ENCODE measurements at places on chromosomes 16 and 17.

DNA sequence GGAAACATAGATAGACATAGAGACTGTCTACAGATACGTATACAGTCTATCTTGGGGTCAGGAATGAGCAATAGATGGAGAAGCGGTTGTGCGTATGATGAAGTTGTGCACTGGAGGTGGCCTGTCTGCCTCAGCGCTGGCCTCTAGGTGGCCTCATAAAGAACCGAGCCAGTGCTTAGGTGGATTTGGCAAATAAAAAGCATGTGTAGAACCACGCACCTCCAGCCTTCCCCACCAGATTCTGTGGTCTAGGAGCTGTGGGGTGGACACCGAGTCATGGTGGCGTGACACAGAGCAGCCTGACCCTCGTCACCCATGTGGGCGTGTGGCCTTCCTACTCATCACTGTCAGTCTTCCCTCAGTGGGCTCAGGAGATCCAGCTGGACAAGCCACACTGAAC is 34.0 kb downstream of the PGS1 start:
- DNase-seq: no peak

GRCh38 chr17:14641117-14641516 is 340.2 kb downstream of the HS3ST3B1 start:
- DNase-seq: no peak

- DNase-seq: no peak
Observed at GRCh38 chr16:85863384-85863774, 35.6 kb upstream of the IRF8 start.

GRCh38 chr17:39104657-39105056 is 46.8 kb downstream of the PLXDC1 start:
- no peak for DNase-seq

- DNase-seq: no peak
Observed at GRCh38 chr17:35080536-35080935, 17.0 kb upstream of the RFFL start.

DNA sequence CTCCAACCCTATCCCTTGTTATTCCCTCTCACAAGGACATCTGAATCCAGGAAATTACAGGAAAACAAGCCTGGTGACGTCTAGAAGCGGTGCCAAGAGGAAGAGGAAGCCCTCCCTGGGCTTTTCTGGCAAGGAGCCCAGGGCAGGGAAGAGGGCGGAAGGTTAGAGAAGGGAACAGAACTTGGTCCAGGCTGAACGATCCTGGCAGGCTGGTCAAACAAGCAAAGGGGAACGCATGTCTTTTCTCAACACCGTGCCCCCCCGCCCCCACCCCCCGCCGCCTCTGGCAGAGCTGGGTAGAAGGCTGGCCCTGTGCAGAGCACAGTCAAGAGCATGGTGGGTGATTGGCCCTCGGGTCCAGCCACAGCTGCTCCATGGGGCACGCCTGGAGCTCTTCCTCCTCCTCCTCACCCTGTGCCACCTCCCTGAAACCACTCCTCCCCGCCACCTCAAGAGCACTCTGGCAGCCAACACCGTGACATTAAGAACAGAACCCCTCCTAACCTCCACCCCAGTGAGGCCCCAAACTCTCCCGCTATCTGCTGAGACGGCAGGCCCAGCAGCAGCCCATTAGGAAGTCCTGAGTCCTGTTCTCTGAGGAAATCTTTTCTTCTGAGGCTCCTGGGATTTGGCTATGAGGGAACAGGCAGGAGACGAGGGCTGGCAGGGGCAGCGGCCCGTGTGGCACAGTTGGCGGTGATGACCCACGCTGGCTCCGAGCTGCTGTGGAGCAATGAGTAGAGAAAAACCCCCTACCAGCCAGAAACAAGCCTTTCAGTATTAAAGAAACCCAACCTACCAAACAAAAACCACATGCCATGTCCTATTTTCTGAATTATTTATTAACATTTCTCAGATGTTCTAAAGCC is 7.3 kb downstream of the C16orf86 start:
- no peak for DNase-seq

- no peak for DNase-seq
Observed at GRCh38 chr17:80328634-80329380, 68.2 kb downstream of the RNF213 start.

DNA sequence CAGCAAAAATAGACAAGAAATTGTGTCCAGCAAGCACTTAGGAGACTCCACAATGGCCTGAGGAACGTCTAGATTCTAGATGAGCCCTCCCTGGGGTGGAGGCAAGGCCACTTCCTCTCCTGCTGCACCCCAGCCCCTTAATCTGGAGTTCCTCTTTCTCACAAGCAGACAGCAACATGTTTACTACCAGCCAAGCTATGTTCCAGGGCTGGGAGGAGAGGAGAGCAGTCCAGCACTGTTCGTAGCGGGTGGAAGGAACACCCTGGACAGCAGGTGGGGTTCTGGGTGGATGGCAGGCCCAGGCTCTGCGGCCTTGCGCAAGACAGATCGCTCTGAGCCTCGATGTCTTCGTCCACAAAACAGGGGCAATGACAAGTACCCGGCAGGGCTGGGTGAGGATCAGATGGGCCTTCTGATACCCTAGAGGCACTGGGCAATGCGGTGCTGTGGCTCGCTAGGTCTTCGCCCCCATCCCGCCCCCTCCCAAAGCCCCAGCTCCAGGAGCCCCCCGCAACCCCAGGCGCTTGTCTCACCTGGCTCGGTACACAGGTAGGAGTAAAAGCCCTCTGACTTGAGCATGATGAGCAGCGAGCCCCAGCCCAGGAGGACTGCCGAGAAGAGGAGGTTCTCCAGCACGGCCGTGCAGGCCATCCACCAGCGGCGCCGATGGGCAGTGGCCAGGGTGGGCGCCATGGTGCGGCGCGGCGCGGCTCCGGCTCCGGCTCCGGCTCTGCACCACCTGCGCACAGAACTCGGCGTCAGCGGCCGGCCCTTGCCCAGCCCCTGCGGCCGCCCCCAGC is 1.3 kb downstream of the SLC43A2 start:
- DNase-seq: no peak

DNA sequence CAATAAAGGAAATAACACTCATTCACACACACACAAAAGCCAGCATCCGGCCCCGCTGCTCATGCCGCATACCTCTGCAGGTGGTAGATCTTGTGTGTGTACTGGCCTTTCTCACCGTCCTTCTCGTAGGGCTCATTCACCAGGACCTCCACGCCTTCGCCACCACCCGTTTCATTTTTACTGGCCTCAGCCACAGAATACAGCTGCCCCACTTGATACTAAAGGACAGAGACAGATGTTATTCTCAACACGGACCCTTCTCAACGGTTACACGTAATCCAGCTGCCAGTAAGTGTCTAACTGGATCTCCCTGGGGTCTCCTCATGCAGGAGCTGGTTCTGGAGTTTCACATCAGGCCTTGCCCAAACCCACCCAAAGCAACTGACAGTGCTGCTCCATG is 9.7 kb downstream of the PITPNA start:
- no peak for DNase-seq

- DNase-seq: peak; percentile 73
Observed at GRCh38 chr16:85612801-85613603, at the start of gene GSE1. GSE1 (plus strand) TSS chr16:85613322; CDS start chr16:85613392, 70 bp downstream.

DNA sequence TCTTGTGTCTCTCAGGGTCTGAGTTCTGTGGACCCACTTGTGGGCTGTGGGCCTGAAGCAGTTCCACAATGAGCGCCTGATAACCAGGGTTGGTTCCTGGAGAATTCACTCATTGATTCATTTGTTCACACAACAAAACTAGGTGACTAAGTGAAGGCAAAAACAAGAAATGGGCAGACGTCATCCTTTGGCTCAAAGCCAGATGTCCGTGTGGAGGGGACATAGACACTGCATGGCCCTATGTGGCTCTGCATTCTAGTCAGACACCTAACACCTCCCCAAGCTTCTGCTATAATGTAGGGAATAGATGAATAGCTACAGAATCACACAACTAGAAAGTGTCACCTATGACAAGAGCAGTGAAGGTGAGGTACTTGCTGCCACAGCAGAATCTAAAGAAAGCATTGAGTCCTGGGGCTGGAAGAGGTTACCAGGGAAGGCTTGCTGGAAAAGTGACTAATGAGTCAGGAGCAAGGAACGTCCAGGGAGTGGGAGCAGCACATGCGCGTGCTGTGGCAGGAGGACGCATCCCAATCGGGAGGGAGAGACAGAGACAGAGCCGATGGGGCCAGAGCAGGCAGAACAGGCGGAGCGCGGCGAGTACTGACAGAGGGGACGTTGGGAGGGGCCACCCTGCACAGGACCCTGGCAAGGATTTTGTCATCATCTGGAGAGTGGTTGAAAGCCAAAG is 58.9 kb downstream of the CES1 start:
- no peak for DNase-seq

DNA sequence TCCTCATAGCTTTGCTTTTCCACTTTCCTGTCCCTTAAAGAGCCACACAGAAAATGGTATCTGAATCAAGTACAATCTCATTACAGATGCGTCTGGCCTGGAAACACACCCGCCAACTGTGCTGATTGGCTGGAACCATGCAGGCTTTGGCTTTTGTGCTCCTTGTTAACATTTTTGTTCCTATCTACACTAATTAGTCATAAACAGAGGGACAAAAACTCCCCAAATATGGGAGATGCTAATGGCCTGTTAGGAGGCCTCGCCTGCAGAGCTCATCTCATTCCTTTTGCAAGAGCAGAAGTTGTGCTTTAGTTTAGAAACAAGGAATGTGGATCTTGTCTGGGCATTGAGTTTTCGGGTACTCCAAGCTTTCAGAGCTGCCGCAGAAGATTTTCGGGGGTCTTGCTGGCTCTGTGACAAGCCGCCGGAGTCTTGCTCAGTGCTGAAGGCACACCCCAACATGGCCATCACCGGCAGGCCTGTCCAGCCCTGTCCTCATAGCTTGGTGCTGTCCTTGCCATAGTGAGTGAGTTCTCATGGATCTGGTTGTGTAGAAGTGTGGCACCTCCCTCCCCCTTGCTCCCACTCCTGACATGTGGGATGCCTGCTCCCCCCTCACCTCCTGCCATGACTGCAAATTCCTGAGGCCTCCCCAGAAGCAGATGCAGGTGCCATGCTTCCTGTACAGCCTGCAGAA is 69.8 kb downstream of the METRNL start:
- DNase-seq: no peak

DNA sequence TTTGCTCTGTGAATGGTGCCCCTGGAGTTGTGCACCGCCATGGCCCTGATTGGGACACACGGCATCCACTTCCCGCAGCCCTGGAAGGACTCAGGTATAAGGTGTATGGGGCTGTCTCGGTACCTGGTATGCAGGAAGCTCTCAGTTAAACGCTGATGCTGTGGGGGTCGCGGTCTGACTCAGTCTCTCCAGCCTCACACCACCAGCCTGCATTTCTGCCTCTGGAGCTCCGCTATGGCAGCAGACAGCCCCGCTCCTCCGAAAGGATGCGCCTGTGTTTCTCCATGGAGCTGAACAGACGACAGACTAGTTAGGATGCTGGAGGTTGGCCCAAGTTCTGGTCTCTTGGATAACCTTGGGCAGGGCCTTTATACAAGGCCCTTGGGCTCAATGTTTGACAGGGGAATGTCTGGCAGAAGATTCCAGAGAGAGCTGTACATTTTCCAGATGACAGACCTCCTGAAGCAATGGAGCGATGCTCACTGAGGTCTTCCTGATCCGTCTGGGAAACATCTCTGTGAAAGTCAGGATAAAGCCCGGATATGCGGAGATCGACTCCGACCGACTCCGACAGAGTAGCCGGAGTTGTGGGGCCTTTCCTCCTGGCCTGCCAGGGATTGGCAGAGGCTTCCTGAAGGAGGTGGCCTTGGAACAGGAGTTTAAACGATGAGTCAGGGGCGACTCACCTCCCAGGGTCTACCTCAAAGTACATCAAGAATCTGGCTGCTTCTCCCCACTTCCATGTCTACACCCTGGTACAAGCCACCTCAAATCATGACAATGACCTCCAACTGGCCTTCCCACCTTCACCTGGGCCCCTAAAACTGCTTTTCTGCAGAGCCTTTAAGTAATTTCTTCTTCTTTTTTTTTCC is 21.9 kb upstream of the BCAR1 start:
- no peak for DNase-seq

DNA sequence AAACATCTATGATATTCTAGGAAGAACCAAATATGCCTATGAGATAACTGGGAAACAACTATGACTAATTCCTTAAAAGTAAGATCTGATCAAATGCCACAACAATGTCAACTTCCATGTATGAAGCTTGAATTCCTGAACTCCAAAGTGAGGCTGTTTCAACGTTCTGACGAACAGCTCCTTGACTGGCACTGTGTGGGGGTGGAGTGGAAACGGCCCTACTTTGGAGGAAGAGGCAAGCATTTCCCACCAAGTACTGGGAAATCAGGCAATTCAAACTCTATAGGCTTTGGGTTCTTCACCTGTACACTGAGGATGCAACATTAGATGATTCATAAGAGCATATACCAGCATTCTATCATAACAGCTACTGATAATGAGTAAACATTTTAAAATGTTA is 187.2 kb downstream of the CDK5R1 start:
- DNase-seq: no peak

- no peak for DNase-seq
Observed at GRCh38 chr17:10888858-10889257, 51.0 kb upstream of the PIRT start.

DNA sequence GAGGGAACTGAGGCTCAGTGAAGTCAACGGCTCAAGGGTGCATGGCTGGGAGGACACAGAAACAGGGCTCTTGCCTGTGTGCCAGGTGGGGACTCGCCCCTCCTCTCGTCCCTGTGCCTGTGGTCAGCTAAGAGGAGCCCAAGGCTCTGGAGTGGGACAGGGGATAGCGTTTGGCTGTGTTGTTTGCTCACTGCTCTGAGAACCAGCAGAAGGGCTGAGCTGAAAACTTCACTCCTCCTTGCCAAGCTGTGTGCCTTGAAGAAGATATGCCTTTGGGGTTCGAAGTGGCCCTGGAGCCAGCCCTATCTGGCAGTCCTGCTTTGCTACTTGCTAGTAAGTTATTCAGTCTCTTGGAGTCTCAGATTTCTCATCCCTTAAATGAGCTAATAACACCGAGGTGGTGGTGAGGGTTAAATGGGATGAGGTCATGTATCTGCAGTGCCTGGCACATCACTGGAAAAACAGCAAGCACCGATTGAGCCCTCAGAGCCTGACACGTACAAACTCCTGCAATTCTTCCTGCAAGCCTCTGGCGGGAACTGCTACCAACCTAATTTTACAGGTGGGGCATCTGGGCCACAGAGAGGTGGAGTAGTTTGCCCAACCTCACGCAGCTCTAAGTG is 17.7 kb downstream of the FOXL1 start:
- DNase-seq: no peak

DNA sequence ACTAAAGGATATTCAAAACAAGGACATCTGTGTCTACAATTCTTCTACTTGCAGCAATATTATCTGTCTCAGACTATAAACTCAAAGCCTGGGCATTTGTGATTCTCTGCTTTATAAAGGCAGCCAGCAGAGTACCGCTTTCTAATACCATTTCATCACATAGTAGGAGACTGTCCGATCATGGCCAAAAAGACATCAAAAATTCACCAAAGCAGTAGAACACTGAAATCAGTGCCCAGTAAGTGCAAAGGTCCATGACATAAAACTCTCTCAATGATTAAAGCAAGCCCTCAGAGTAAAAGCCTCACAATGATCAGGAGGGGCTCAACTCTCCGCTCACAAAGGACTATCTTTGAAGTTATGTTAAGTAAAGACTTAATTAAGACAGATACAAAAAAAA is 23.0 kb downstream of the ERN1 start:
- DNase-seq: no peak

DNA sequence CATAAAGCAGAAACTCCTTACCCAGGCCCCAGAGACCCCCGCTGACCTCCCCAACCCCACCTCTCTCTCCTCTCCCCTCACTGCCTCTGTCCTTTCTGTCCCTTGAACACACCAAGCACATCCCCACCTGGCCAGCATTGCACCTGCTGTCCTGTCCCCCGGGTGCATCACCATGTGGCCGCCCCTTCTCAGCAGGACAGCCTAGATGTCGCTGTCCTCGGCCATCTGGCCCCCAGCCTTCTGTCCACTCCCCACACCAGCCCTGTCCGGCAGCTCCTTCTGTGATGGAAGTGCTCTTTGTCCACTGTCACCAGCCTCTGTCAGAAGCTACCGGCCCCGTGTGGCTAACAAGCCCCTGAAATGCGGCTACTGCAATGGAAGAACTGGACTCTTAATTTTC is 12.3 kb upstream of the MPRIP start:
- no peak for DNase-seq

Data from iPS DF 6.9 (cell line).